Activated CD4-positive, alpha-beta T cell treated with anti-CD3 and anti-CD28 coated beads, Interleukin-2, amount 50 U/mL, for 24 hours (primary cell): ENCODE measurements at places on chromosomes 1 and 21.

DNA sequence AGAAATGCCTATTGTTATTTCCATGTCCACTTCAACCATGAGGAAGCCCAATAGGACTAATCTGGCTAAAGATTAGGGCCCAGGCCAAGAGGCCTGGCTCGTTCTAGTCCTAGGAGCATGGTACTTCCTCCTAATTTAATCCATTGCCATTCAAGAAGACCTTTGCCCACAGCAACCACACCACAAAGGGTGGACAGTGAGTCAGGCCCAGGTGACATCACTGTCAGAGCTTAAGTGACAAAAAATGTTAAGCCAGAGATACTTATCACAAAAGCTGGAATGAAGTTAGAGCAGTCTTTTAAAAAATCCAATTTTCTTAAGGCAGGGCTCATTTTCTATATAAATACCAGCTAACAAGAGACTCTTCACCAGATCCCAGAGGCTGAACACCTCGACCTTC is at the start of gene SPRR3:
Gene SPRR3 (plus strand): TSS at position 368 of the 400 bp plus-strand sequence. CDS start 1,272 bp downstream, outside the sequence.
- DNase-seq, result no peak

GRCh38 chr1:186626356-186626932 is 53.8 kb downstream of the PTGS2 start:
- DNase-seq, result no peak

- no peak for DNase-seq
These were observed 251.1 kb upstream of the ADGRL2 start for GRCh38 chr1:81549588-81550127.

DNA sequence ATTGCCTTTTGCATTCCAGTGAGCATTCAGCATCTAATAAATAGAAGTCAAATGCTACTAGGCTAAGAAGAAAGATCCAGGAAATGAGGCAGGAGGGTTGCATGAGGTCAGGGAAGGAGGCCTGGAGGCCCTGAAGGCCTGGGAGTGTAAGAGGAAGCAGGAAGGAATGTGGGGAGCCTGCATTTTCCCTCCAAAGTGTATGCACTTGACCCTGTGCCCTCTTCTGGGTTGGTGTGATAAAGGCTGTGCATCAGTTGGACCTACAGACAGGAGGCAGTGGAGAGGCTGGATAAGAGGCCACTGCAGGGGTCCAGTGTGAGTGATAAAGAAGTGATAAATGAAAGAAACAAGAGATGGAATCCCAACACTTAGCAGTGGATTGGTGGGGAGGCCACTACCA is 20.4 kb downstream of the KIAA1614 start:
- no peak for DNase-seq

- DNase-seq, result no peak
These were observed 45.8 kb downstream of the SSBP3 start for GRCh38 chr1:54360165-54361005.

DNA sequence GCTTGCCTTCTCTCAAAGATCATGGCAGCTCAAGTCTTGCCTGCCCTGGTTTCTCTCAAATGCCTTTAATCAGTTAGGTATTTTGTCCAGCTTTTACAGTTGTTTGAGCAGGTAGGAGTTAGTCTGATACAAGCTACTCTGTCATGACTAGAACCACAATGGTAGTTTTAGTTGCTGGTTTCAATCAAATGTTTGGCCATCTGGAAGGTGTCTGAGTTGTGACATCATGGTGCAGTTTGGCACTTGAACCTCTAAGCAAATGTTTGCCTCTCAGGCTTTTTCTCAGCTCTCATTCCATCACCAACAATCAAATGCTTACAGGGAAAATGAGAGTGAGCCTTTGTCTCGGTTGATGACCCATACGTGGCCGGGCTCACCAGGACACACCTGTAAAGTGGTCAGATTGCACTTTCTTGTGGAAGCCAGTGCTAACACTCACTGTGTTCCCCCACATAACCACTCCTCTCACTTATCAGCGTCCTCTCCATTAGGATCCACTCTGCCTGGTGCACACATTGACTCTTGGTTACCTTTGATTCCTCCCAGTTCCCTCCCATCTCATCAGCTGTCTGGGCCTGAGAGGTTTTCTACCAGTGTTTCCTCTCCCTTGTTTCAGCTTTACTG is 67.5 kb downstream of the CCDC185 start:
- DNase-seq, result no peak

DNA sequence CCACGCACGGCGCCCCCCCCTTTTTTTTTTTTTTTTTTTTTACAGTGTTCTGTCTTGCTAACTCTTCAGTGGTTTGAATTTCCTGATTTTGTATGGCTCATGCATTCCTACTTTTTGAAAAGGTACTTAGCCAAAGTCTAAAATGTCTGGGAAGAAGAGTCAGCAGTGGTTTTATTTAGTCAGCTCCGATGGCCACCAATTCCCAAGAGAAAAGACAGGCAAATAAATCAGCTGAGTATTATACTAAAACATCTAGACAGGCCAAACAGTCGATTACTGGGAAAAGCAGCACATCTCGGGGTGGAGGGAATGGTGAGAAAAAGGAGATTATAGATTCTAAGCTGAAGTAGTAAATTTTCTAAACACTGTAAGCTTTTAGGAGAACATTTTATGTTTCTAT is 192.5 kb upstream of the ZRANB2 start:
- no peak for DNase-seq

- DNase-seq, result no peak
These were observed 74.0 kb downstream of the NUF2 start for GRCh38 chr1:163395790-163396189.

- DNase-seq, result no peak
These were observed 29.4 kb upstream of the UMODL1 start for GRCh38 chr21:42041711-42042110.

DNA sequence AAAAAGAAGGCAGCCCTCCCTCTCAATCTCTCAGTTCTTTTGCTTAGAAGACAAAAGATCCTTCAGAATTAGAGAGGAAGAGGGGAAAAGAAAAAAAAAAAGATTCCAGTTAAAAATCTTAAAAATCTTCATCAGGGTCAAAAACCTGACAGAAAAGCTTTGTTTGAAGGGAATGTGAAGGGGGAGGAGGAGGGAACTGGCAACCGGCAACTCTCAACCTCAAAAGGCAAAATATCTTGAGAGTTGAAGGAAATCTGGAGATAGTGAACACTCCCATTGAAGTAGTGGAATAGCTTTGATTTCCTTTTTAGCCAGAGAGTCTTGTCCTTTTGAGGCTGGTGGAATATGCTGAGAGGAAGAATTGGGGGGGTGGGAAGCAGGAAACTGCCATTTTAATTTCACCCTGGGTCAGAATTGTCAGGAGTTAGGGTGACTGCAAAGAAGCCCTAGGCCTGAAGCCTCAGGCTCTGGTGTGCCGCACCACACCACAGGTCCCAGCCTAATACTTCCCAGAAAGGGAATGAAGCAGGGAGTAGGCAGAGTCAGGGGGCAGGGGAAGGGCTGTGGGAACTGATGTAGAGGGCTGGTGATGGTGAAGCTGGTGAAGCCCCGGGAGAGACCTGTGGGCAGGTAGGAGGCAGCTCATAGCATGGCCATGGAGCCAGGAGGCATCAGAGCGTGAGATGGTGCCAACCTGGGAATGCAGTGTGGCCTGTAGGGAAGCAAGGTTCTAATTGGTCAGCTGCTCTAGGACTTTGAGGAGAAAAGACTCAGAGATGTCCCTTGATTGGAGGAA is 24.6 kb downstream of the KIRREL1 start:
- DNase-seq, result no peak

DNA sequence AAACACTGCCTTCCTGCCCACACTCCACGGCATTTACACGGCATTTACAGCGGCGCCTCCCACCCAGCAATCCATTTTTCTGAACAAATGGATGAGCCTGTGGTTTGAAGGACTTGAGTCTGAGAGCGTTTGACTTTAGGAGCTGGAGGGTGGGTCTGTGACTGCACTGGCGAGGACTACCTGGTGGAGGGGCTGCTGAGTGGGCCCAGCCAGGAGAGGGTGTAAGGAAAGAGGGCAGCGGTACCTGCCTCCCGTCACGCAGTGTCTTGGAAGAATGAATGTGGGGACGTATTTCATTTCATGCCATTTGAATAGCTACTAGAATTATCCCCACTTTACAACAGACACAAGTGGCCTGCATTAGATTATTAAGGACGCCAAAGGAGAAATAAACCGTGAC is 62.9 kb downstream of the B3GALT5 start:
- DNase-seq, result no peak

DNA sequence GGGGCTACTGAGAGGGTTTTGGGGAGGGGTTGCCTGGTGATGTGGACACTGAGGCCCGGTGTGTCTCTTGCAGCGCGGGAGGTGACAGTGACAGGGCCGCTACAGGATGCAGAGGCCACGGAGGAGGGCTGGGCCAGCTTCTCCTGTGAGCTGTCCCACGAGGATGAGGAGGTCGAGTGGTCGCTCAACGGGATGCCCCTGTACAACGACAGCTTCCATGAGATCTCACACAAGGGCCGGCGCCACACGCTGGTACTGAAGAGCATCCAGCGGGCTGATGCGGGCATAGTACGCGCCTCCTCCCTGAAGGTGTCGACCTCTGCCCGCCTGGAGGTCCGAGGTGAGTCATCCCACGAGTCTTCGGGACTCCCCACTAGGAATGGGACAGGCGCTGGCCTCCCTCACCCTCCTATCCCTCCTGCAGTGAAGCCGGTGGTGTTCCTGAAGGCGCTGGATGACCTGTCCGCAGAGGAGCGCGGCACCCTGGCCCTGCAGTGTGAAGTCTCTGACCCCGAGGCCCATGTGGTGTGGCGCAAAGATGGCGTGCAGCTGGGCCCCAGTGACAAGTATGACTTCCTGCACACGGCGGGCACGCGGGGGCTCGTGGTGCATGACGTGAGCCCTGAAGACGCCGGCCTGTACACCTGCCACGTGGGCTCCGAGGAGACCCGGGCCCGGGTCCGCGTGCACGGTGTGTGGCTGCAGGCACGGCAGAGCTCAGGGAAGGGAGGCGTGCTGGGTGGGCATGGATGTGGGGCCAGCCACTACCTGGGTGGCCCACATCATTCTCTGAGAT is 72.5 kb downstream of the OBSCN start:
- no peak for DNase-seq

DNA sequence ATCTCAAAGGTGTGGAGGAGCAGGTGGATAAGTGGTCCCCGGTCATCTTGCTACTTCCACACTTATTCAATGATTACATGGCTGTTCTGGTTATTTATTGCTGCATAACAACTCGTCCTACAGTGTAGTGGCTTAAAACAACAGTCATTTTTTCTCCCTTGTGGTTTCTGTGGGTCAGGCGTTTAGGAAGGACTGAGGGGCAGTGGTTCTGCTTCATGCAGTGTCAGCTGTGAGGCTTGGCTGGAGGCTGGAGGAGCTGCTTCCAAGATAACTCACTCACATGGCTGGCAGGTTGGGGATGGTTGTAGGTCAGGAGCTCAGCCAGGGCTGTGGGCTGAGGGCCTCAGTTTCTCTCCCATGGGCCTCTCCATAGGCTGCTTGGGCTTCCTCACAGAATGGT is 5.9 kb upstream of the SLC6A17 start:
- no peak for DNase-seq

GRCh38 chr1:205226868-205227583 is 720 bp upstream of the TMCC2 start:
- DNase-seq, result no peak
